ENCODE measurements at places on chromosomes 7 and 10.

DNA sequence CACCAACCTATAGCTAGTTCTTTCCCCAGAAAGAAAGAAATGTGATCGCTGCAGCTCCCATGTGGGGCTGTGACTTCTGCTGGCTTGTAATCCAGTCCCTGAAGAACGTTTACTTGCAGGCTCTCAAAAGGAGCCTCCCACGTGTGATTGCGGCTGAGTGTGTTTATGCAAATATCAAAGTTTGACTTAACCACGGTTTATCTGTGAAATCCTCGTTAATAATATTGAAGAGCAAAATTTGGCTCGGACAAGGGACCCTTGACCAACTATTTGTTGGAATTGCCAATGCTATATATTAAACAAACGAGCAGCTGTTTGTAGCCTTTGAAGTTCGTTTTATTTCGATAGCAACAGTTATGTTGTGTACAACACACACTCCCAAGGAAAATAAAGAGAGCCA, 470.1 kb upstream of the NRP1 start:
- no peak for DNase-seq

DNA sequence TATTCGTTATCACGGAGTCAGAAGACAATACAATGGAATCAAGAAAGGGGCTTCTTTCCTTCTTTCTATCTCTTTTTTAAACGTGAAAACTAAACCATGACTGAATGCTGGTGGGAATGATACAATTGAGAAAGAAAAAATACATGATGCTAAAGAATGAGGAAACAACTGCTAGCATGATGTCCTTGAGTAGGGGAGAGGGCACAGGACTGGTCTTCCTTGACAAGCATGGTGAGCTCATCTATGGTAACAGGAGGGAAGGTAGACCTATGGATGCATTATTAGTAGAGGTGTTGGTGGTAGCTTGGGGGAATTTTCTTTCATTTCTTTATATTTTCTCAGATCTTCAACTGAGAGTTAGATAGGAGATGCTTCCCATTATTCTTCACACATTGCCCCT, 88.9 kb upstream of the COL1A2 start:
- no peak for DNase-seq

- no peak for DNase-seq
Measured at GRCh38 chr7:156459582-156459981, 181.0 kb upstream of the RNF32 start.

- no peak for DNase-seq
Measured at GRCh38 chr7:80641548-80641947, 3.1 kb downstream of the CD36 start.

GRCh38 chr7:26049081-26049480, 102.9 kb upstream of the NFE2L3 start:
- DNase-seq, result no peak

- no peak for DNase-seq
Measured at GRCh38 chr7:48300301-48300700, 129.0 kb downstream of the ABCA13 start.

All from EL (cell line).